Right hindlimb (tissue), 1 donor: ENCODE measurements at places on chromosomes 13 and 19.

DNA sequence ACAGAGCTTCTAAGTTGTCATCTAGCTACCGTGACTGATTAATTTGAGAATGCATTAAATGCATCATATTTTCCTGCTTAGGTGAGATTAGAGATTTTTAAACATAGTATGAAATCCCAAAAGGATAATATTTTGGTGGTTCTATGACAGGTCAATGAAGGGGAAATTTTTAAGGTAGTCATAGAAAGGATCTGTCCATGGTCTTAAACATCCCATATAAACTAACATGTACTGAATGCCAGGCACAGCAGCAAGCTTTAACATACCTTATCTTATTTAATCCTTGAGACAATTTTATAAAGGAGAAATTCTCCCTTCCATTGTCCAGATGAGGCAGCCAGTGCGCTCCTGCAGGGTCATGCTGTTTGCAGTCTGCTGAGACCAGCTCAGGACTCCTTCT is 466.0 kb downstream of the FGF14 start:
- no peak for DNase-seq

DNA sequence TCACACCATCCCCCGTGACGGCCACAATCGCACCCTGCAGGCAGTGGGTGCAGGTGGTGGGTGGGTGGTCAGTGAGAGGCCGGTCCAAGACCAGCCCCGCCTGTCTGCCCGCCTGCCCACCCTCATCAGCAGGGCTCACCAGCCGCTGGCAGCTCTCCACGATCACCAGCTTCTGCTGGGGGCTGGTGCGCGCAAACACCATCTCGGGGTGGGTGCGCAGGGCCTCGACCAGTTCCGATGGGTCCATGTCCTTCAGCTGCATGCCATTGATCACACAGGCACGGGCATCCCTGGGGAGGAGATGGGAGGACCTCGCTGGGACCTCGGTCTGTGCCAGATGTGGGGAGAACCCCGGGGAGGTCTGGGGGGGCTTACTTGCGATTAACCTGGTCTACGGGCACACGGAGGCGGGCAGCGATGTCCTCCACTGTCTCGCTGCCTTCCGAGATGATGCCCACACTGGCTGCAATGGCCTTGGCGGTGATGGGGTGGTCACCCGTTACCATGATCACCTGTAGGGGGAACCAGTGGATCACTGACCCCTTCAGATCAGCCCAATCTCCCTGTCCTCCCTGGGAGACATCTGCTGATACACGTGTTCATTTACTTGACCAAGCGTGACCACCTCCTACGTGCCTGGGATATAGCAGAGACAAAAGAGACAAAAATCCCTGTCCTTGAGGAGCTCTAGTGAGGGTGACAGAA is 8.0 kb downstream of the ATP4A start:
- no peak for DNase-seq

DNA sequence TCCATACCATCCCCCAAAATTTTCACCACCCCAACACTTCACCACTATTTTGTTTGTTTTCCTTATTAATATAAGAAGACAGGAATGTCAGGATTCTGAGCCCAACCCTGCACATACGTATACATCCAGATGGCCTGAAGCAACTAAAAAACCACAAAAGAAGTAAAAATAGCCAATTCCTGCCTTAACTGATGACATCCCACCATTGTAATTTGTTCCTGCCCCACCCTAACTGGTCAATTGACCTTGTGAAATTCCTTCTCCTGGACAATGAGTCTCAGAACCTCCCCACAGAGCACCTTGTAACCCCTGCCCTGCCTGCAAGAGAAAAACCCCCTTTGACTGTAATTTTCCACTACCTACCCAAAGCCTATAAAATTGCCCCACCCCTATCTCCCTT is 132.5 kb downstream of the ZNF675 start:
- no peak for DNase-seq

DNA sequence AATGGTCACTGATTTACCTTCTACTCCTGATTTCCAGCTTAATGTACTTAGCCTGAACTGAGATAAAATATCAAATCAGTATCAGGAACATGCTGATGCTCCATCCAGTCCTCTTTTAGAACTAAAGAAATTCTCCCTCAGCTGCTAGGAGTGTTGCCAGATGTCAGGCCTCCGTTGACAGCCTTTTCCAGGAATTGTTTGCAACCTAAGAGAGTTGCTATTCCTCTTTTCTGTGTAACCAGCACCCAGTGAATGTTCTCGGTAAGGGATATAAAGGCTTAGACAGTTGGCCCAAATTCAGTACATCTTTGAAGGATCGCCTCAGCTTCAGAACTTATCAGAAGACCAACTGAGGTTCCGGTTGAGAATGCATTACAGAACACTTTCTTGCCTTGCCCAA is 559.0 kb downstream of the PCDH17 start:
- no peak for DNase-seq

GRCh38 chr13:84865783-84866221 is 933.4 kb downstream of the SLITRK6 start:
- DNase-seq: peak; percentile 19

DNA sequence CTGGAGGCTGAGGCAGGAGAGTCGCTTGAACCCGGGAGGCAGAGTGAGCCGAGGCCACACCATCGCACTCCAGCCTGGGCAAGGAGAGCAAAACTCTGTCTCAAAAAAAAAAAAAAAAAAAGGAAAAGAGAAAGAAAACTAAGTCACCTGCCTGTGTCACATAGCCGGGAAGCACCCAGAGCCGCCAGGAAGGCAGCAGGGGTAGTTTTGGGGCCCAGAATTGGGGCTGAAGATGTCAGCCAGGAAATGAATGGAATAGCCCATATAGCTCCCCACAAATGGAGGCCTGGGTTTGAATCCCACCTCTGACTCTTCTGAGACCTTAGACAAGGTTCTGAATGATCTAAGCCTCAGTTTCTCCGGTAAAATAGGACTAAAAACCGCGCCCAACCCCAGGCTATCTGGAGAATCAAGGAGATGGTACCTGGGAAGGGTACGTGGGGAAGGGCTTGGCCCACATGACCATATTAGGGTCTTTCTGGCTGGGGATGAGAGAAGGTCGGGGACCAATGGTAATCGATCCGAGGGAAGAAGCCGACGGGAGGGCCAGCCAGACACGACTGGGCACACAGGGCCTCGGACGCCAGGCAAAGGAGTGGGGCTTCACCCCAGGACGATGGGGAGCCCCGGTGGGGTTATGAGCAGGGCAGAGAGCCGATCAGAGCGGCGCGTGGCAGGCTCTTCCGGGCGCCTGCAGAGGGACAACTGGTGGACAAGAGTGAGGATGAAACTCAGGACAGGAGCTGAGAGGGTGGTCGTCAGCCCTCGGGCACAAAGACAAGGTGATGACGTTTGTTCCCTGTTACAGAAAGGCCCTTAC is 14.4 kb downstream of the CCDC124 start:
- DNase-seq: no peak

GRCh38 chr13:112376050-112376681 is at the start of gene SPACA7:
TSS of gene SPACA7 (plus strand) at chr13:112376355. CDS start at chr13:112376386, 31 bp downstream.
- no peak for DNase-seq

DNA sequence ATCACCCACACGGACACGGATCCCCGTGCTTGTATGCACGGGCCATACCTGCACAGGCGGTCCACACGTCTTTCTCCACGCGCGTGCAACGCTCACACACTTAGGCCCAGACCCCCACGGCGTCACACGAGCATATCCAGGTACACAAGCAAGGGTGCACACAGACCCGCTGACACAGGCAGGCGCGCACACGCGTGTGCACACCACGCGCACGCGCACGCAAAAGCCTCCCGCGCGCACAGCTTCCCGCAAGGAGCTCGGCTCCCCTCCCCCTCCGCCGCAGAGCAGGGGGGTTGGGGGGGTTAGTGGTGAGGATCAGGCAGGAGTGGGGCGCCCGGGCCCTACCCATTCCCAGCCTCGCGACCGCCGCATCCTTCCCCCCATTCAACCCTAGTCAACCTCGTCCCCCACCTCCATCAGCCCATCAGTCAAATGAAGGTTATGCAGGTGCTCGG is 407 bp downstream of the RAB3A start:
- DNase-seq: no peak

DNA sequence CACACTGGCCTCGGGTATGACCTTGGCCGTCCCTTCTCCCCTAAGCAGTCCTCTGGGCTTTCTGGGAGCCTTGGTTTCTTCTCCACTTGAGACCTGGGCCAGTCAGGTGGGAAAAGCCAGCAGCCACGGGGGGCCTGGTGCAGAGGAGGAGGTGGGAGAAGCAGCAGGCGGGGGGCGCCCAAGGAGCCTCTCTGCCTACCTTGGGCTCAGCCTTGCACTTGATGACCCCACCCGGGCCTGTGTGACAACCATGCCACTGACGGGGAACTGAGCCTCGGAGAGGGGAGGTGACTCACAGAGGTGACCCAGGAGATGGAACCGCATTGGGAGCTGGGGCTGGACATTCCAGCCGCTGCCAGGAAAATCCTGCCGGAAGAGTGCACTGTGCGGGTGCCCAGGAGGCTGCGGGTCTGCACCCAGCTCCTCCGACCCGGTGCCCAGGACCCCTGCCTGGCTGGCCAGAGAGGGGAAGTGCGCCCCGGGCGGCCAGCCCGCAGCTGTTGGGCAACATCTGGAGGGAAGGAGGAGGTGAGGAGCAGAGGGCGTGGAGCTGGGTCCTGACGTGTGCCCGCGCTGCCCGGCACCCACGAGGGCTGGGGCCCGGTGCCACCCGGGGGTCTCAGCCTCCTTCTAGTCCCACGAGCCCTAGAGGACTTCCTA is 23.4 kb upstream of the SLC7A10 start:
- no peak for DNase-seq

- no peak for DNase-seq
Observed at GRCh38 chr13:70502944-70503343, 394.7 kb upstream of the KLHL1 start.

DNA sequence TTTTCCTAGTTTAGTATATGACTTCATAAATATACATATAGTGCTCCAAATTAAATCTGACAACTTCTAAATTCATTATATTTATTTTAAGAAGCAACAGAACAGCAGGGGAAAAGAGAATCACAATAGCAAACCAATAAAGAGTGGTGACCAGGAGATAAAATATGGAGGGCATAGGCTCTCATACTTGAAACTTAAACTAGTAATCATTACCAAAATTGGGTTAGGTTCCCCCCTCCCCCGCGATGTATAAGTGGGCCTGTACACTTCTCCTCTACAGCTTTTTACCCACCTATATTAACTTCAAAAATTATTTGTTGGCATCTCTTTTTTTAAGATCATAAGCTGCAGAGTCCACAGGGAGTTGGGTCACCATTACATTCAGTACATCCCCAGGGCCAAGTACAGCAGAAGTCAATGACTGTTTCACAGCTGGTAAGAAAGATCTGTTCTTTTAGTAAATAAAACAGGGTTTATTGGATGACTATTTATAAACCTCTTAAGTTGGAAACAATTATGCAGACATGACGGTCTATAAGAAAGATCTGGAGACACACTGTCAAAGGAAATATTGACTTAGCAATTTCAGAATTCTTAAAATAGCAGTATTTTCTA is 29.4 kb downstream of the KLF12 start:
- DNase-seq: no peak

DNA sequence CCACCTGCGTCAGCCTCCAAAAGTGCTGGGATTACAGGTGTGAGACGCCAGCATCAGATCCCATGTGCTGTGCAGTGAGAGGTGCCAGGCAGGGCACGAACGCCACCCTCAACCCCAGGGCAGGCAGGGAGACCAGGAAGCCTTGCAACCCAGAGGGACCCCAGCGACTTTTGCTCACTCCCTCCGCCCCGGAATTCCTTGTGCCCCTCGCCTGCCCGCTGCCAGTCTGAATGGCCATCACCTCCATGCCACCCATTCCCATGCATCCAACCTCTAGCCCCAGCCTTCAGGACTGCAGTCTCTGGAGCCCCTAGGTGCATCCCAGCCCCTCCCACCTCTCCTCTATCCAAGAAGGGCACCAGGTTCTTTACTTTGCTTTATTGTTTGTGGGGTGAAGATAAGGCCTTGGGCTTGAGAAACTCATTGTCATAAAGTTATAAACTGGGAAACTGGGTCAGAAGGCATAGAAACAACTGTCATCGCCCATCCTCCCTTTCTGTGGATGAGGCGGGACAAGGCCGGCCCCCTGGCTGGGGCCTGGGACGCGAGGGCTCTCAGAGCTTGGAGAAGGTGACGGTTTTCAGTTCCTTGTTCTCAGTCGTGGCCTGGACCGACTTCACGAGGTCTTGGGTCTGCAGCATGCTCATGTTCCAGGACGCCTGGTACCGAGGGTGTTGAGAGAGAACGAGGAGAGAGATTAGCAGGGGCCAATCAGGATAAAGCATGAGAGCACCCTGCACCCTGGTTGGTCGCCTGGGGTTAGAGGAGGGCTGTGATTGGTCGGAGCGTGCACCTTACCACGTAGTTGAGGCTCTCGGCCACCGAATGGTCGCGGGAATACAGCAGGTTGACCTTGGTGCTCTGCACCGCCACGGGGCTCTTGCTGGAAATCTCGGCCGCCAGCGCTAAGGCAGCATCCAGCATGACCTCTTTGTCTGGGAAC is 2.6 kb upstream of the LGALS4 start:
- no peak for DNase-seq

GRCh38 chr13:30873499-30873898 is 32.6 kb upstream of the MEDAG start:
- DNase-seq: no peak

GRCh38 chr13:43150369-43151207 is 127.2 kb downstream of the DNAJC15 start:
- no peak for DNase-seq

- DNase-seq: peak; percentile 34
Observed at GRCh38 chr13:107866032-107866940, 349.1 kb downstream of the LIG4 start.

- DNase-seq: no peak
Observed at GRCh38 chr13:34025746-34026145, 207.8 kb downstream of the RFC3 start.

DNA sequence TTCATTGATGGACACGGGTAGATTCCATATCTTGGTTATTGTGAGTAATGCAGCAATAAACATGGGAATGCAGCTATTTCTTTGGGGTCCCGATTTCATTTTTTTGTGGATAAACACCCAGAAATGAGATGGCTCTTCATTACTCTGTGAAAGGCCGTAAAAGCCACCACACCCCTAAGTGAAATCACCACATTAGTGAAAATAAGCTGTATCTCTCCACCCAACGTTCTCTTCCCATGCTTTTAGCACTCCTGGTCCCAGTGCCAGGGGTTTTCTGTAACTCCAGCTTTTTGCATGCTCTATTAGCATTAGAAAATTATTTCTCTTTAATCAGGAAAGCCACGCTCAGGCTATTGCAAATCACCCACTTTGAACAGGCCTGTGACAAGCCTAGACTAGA is 15.8 kb downstream of the CHAMP1 start:
- DNase-seq: no peak

DNA sequence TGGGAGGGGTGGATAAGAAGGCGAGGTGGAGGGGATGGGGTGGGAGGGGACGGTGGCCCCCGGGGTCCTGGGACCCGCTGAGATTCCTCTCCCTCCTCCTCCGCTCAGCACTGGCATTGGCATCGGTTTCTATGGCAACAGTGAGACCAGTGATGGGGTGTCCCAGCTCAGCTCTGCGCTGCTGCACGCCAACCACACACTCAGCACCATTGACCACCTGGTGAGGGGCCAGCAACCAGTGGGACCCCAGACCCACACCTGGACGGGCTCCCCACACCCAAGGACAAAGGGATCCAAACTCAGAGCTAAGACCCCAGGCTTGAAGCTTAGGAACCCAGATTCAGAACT is 5.9 kb downstream of the TTYH1 start:
- no peak for DNase-seq

- no peak for DNase-seq
Observed at GRCh38 chr19:50000038-50000840, 24.9 kb downstream of the VRK3 start.
